H1 (cell line): ENCODE measurements at places on chromosomes 11 and 22. TPM values are rescaled to one million over a fixed set of nuclear protein-coding genes. Genes with fewer than 3 reads are reported as not detected.
A peak's percentile ranks its signal among the peaks of the same experiment; 100 is the strongest.

- no peaks in the 10 kb centered on the region for H3K36me3 ChIP-seq
- DNase-seq: no peak
- H3K27ac ChIP-seq: no peak overlapping the region
- H3K27me3 ChIP-seq: no peaks in the 10 kb centered on the region
Measured at GRCh38 chr11:112159098-112160065, 4.5 kb downstream of the IL18 start.

The C11orf86 gene
- total RNA-seq: 0.91 and 1.2 TPM in 2 replicates

GRCh38 chr11:113475160-113475761, at the start of gene DRD2:
DRD2 (minus strand) TSS chr11:113475398; CDS start chr11:113424651, 50,747 bp downstream.
- H3K36me3 ChIP-seq: no peaks in the 10 kb centered on the region
- peak within 1 kb of the TSS; percentile 55 for H3K4me3 ChIP-seq
- peak; percentile 61 for DNase-seq
- peaks cover 24% of the 10 kb centered on the region for H3K27me3 ChIP-seq

The CCDC73 gene
- total RNA-seq: not detected in 2 replicates

The SEPTIN3 gene
- 38.9 and 39.1 TPM in 2 replicates for total RNA-seq

GRCh38 chr11:1561266-1561665, 10.8 kb downstream of the DUSP8 start:
- no peaks in the 10 kb centered on the region for H3K36me3 ChIP-seq
- peaks cover 27% of the 10 kb centered on the region for H3K4me1 ChIP-seq
- peaks cover 23% of the 10 kb centered on the region for H3K27me3 ChIP-seq
- no peak overlapping the region for H3K27ac ChIP-seq
- no peak for DNase-seq
- no peak overlapping the region for H3K4me3 ChIP-seq

The OR8B4 gene
- total RNA-seq: not detected in 2 replicates

DNA sequence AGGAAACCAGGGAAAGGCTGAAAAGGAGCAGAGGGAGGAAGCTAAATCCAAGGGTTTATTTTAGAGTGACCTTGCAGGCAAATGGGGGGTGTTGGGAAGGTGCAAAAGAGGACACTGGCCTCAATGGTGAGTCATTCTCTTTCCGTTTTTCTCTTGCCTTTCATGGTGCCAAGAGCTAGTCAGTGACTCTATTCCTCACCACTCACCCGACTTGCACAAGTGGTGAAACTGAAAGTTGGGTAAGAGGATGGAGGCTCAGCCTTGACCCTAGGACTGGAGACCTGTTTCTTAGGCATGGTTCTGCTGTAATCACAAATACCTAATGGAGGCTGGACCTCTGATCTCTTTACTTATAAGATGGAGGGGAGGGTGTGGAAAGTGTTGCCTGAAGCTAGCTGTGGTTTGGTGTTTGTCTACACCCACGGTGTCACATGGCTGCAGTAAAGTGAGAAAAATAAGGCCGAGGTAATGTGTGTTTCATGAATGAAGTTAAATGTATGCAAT, 67.3 kb upstream of the CREB3L1 start:
- H3K4me3 ChIP-seq: no peak overlapping the region
- H3K4me1 ChIP-seq: no peaks in the 10 kb centered on the region
- H3K27ac ChIP-seq: no peak overlapping the region
- no peaks in the 10 kb centered on the region for H3K27me3 ChIP-seq

- H3K27ac ChIP-seq: no peak overlapping the region; the same call in 1 of the 2 replicates
- H3K4me1 ChIP-seq: peaks cover 19% of the 10 kb centered on the region
- peaks cover 11% of the 10 kb centered on the region for H3K36me3 ChIP-seq
- peak; percentile 77 for DNase-seq
- peak overlapping the region; percentile 85 for H3K4me3 ChIP-seq
Measured at GRCh38 chr11:62602141-62603071, 741 bp upstream of the MTA2 start.

DNA sequence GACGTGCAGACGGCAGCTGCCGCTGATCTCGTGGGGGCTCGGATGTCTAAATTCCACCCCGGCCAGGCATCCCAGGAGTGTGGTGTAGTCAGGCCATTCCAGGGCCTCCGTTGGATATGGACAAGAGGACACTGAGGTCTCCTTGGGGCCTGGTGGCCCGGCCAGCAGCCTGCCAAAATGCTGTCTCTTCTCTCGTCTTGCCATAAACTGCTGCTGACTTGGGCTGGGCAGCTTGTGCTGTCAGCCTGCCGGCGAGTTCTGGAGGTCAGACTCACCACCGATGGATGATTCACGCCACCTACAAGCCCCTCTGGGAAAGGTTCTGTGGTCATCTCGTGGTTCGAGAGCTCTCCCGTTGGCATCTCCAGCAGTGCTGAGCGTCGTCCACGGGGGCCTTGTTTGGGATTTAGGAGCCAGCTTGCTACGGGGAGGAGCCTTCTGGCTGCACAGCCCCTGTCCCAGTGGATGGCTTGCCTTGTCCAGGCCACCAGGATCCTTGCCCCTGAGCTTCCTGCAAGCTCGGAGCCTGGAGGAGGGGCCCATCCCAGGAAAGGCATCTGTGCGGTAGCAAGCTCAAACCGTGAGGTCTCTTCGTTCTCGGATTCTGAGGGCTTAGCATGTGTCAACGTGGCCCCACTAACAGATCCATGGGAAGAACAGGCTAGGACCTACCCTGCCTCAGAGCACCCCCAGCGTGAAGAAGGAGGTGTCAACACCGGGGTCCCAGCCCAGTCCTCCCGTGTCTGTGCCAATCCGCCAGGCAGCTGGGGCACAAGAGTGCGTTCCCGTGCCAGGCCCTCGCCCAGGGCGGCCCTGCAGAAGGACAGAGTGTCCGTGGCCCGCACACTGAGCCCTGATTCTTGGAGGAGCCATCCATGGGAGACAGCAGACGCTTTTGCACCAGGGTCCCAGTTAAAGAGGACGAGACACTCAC, 1114.1 kb downstream of the BRD1 start:
- no peak for DNase-seq
- no peak overlapping the region for H3K27ac ChIP-seq
- H3K4me1 ChIP-seq: 0 out of 2 replicates have a peak, but pooled peaks cover 8% of the 10 kb centered on the region
- H3K4me3 ChIP-seq: no peak overlapping the region
- H3K27me3 ChIP-seq: no peaks in the 10 kb centered on the region

- H3K4me3 ChIP-seq: no peak overlapping the region
- no peaks in the 10 kb centered on the region for H3K4me1 ChIP-seq
- no peak overlapping the region for H3K27ac ChIP-seq
- H3K36me3 ChIP-seq: no peaks in the 10 kb centered on the region
- no peaks in the 10 kb centered on the region for H3K27me3 ChIP-seq
Measured at GRCh38 chr11:134597452-134597851, 185.4 kb upstream of the B3GAT1 start.

DNA sequence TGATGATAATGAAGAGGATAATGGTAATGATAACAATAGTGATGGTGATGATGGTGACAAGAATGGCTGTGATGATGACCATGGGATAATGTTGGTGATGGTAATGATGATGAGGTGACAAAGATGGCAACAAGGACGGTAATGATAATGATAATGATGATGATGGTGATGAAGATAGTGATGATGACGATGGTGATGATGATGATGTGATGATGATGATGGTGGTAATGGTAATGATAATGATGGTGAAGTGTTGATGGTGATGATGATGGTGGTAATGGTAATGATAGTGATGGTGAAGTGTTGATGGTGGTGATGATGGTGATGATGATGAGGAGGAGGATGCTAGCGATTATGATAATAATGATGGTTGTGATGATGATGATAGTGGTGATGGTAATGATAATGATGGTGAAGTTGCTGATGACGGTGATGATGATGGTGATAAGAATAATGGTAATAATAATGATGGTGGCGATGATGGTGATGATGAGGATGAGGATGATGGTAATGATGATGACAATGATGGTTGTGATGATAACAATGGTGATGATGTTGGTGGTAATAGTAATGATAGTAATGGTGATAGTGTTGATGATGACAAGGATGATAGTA, 54.7 kb upstream of the OPCML start:
- no peak overlapping the region for H3K27ac ChIP-seq
- H3K36me3 ChIP-seq: no peaks in the 10 kb centered on the region
- DNase-seq: no peak
- no peaks in the 10 kb centered on the region for H3K27me3 ChIP-seq
- no peak overlapping the region for H3K4me3 ChIP-seq

- no peak overlapping the region for H3K4me3 ChIP-seq
- H3K4me1 ChIP-seq: peaks cover 13% of the 10 kb centered on the region
- no peak overlapping the region for H3K27ac ChIP-seq
- no peak for DNase-seq
Measured at GRCh38 chr11:129286813-129287212, 88.8 kb upstream of the BARX2 start.

DNA sequence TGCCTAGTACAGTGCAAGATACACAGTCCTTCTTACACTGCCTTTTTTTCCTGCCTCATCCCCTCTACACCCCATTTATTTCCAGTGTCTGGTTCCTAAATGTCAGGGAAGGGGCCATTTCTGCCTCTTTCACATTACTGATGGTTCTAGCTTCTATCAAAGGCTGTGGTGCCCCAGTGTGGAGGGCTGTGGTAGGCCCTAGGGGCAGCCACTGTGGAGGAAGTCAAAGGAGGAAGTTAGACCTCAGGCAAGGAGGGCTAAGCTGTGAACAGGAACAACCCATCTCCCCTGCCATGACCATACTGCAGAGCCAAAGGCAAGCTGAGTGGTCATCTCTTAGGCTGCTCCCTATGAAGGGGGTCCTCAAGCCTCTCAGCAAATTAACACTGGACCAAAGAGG, 81.9 kb upstream of the CRTAM start:
- H3K27me3 ChIP-seq: no peaks in the 10 kb centered on the region
- no peaks in the 10 kb centered on the region for H3K4me1 ChIP-seq
- H3K36me3 ChIP-seq: no peaks in the 10 kb centered on the region
- H3K27ac ChIP-seq: no peak overlapping the region

DNA sequence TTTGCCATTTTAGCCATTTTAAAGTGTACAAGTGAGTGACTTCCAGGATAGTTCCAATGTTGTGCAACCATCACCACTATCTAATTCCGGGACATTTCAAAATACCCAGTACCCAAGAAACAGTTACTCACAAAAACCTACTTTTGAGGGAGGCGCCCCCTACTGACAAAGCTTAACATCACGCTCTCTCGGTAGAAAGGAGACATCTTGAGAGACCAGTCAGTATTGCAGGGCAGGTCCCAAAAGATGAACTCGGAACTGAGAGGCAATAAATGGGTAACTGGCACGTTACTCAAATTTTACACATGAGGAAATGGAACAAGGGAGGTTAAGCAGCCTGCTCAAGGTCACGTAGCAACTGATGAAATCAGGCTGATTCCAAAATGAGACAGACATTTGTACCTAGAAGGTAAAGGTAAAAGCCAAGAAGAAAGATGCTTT, 50.0 kb upstream of the POU2AF1 start:
- no peaks in the 10 kb centered on the region for H3K4me1 ChIP-seq
- no peak overlapping the region for H3K4me3 ChIP-seq
- no peaks in the 10 kb centered on the region for H3K36me3 ChIP-seq
- no peak overlapping the region for H3K27ac ChIP-seq

DNA sequence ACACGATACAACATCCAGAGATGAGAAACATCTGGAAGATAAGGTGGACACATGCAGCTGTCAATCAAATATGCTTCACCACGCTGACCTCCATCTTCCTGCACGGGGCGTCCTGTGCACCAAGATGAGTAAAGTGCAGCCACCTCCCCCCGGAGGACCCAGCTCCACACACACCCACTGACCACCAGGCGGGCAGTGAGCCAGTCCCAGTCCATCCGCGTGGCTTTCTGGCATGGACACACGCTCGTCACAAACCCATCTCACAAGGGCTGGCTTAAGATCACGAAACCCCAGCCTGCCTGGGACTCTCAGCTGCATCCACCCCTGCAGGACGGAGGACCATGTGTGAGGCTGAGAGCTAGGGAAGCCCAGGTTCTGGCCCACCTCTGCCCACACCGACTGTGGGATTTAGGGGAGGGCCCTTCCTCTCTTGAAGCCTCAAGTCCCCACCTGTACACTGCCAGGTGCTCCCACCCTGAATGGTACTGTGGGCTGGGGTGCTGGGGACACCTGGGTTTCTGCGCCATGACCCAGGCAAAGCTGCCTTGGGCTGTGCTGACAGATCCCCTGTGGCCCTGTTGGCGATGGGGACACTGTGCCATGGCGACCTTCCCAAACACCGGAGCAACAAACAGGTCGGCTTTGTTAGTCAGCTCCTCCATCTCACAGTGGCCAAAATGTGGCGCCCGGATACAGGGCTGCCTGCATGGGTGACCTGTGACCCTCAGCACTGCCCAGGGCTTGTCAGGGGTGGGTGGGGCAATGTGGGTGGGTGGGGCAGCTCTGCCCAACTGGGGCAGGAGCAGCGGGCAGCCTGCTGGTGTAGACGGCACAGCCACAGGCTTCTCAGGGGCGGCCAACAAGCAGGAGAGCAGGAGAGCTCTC, 629.0 kb downstream of the TBC1D22A start:
- no peak for DNase-seq
- no peak overlapping the region for H3K27ac ChIP-seq
- H3K4me3 ChIP-seq: no peak overlapping the region
- no peaks in the 10 kb centered on the region for H3K36me3 ChIP-seq
- no peaks in the 10 kb centered on the region for H3K4me1 ChIP-seq

The OSBP2 gene
- 3.4 and 3.7 TPM in 2 replicates for total RNA-seq

The CD3G gene
- total RNA-seq: not detected in 2 replicates

The OR2AG1 gene
- total RNA-seq: not detected in 2 replicates

The CHRM4 gene
- 0.63 and 1.1 TPM in 2 replicates for total RNA-seq

DNA sequence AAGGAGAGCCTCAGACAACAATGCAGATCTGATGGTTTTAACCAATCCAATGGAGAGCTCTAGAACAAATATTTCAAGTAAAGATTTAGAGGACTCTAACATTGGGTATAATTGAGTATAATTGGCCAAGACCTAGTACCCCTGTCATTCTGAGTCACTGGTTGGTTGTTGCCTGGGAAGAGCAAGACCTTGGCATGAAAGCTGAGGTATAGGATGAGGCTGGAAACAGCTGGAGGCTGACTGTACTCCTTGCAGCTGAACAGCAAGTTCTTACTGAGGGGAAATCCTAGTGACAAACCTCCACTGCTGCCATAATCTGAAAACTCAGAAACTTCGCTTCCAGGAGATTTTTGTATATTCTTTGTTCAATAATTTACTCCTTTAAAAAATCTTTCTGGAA, 54.3 kb upstream of the MUC15 start:
- no peaks in the 10 kb centered on the region for H3K36me3 ChIP-seq
- no peak overlapping the region for H3K27ac ChIP-seq
- no peaks in the 10 kb centered on the region for H3K4me1 ChIP-seq

The PIWIL4 gene
- total RNA-seq: 0.52 and 0.80 TPM in 2 replicates

- H3K4me3 ChIP-seq: no peak overlapping the region
- DNase-seq: no peak
- H3K27me3 ChIP-seq: peaks cover 28% of the 10 kb centered on the region
- H3K36me3 ChIP-seq: no peaks in the 10 kb centered on the region
- no peak overlapping the region for H3K27ac ChIP-seq
Measured at GRCh38 chr11:2776351-2777061, 76.7 kb upstream of the KCNQ1OT1 start.

The TUBA8 gene
- total RNA-seq: 0.23 and 1.0 TPM in 2 replicates

GRCh38 chr22:50068096-50068495, 10.0 kb upstream of the TTLL8 start:
- H3K27ac ChIP-seq: no peak overlapping the region
- no peaks in the 10 kb centered on the region for H3K36me3 ChIP-seq
- H3K4me3 ChIP-seq: no peak overlapping the region
- no peaks in the 10 kb centered on the region for H3K27me3 ChIP-seq
- no peak for DNase-seq

- no peak overlapping the region for H3K4me3 ChIP-seq
- DNase-seq: no peak
- no peaks in the 10 kb centered on the region for H3K27me3 ChIP-seq
- no peak overlapping the region for H3K27ac ChIP-seq
- no peaks in the 10 kb centered on the region for H3K4me1 ChIP-seq
Measured at GRCh38 chr11:35088676-35089075, 50.3 kb upstream of the CD44 start.

GRCh38 chr11:73629907-73630306, 16.5 kb upstream of the PLEKHB1 start:
- no peaks in the 10 kb centered on the region for H3K36me3 ChIP-seq
- DNase-seq: no peak
- H3K27me3 ChIP-seq: peaks cover 7% of the 10 kb centered on the region
- H3K4me3 ChIP-seq: no peak overlapping the region
